ENCODE measurements at places on chromosomes 11 and 22.
A peak's percentile ranks its signal among the peaks of the same experiment; 100 is the strongest.

GRCh38 chr22:24695060-24695459 lies 79.5 kb downstream of the PIWIL3 start:
- no peak for DNase-seq

- DNase-seq: no peak
Measured at GRCh38 chr11:115007851-115008250, 329.5 kb downstream of the NXPE2 start.

GRCh38 chr11:22304337-22304961 lies 33.7 kb upstream of the SLC17A6 start:
- DNase-seq: peak; percentile 8

GRCh38 chr11:61571869-61572268 lies 9.0 kb downstream of the SYT7 start:
- DNase-seq: no peak

- no peak for DNase-seq
Measured at GRCh38 chr22:38947321-38948140, 9.9 kb upstream of the APOBEC3A start.

DNA sequence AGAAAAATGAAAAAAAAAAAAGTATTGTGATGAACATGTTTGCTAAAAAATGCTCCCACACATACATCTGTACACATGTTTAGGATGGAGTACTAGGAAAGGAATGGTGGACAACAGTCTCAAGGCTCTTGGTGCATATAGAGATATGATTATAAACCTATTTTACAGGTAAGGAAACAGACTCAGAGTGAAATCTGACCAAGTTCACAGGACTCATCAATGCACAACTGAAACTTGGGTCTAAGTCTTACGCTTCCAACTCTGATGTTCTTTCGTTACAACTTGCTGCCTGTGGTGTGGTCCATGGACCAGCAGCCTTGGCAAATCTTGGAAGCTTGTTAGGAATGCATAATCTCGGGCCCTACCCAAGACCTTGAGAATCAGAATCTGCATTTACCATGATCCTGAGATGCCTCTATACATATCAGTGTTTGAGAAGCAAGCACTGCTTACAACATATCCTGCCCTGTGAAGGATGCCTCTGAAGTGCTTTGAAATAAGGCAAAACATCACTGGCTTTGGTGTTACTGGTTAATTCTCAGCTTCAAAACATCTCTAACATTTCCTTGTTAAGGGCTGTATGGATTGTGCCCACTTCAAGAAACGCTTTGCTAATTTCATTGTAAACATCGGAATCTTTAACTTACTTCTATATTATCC lies 39.9 kb upstream of the NUP160 start:
- no peak for DNase-seq

- DNase-seq: no peak
Measured at GRCh38 chr11:3202305-3202704, 16.3 kb downstream of the MRGPRG start.

- no peak for DNase-seq
Measured at GRCh38 chr11:92829121-92829520, 140.3 kb upstream of the MTNR1B start.

- peak; percentile 32 for DNase-seq
Measured at GRCh38 chr11:105870516-105871113, 151.4 kb downstream of the MSANTD4 start.

- no peak for DNase-seq
Measured at GRCh38 chr22:46740910-46741780, 3.1 kb upstream of the CERK start.

DNA sequence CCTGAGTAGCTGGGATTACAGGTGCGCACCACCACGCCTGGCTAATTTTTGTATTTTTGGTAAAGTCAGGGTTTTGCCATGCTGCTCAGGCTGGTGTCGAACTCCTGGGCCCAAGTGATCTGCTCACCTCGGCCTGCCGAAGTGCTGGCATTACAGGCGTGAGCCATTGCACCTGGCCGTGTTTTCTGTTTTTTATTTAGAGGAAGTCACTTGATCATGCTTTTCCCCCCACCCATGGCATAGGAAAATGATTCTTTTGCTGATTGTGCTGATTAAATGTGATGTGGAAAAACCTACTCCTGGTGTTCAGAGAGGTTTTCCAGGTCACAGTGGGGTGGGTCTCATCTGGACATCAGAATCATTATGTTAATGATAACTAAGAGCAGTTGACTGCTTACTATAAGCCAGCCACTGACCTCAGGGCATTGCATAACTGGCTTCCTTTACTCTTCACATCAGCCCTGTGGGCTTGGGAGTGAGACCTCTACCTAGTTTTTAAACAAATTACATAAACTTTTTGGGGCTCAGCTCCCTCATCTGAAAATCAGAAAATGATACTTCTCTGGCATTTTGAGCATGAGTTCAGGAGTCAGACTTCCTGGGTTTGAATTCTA lies 71.0 kb downstream of the PTPRJ start:
- no peak for DNase-seq

DNA sequence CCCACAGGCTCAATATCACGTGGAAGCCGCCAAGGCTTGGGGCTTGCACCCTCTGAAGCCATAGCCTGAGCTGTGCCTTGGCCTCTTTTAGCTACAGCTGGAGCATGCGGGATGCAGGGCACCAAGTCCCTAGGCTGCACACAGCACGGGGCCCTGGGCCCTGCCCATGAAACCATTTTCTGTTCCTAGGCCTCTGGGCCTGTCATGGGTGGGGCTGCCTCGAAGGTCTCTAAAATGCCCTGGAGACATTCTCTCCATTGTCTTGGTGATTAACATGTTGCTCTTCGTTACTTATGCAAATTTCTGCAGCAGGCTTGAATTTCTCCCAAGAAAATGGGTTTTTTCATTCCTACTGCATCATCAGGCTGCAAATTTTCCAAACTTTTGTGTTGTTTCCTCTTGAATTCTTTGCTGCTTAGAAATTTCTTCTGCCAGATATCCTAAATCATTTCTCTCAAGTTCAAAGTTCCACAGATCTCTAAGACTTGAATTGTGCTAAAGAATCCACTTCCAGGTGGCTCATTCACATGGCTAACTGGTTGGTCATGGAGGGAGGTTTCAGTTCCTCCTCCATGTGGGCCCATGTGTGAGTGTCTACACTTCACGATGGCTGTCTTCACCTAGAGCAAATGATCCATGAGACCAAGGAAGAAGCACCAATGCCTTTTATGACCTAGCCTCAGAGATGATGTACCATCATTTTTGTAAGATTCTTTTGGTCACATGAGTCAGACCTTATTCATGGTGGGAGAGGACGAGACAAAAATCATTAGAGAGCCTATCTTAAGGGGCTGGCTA lies 7.4 kb upstream of the CREBZF start:
- DNase-seq: peak; percentile 65

GRCh38 chr22:23893945-23894709 lies at the start of gene MIF:
TSS of gene MIF (plus strand) at chr22:23894383. CDS start at chr22:23894475, 92 bp downstream.
- peak; percentile 93 for DNase-seq

- DNase-seq: no peak
Measured at GRCh38 chr11:66334605-66335442, 1.4 kb downstream of the RIN1 start.

DNA sequence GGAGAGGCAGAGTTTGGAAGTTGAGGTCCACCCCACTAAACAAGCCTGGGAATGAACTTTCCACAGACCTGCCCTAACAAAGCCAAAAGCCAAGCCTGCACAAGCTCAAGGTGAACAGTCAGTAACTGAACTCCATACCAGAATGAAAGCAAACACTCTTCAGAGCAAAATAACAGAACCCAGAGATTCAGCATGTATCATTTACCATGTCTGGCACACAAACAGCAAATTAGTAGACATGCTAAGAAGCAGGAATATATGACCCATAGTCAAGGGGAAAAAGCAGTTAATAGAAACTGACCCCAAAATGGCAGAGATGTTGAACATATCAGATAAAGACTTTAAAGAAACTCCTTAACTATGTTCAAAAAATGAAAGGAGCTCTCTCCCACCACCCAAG lies 31.3 kb downstream of the TBX1 start:
- DNase-seq: no peak

DNA sequence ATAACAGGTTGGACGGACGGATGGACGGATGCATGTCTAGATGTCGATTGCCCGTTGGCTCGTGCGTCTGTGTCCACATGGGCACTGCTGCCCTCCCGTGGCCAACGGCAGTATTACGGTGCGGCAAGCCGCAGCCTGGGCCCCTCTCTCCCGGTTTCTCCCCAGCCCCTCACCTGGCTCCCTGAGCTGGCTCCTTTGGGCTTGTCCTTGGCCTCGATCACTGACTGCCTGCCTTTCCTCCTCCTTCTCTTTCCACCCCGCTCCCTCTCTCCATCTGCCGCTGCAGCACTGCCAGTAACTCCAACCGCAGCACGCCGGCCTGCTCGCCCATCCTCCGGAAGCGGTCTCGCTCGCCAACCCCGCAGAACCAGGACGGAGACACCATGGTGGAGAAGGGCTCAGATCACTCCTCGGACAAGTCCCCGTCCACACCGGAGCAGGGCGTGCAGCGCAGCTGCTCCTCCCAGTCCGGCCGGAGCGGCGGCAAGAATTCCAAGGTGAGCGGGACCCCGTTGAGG lies 77.3 kb downstream of the SCN3B start:
- peak; percentile 36 for DNase-seq

DNA sequence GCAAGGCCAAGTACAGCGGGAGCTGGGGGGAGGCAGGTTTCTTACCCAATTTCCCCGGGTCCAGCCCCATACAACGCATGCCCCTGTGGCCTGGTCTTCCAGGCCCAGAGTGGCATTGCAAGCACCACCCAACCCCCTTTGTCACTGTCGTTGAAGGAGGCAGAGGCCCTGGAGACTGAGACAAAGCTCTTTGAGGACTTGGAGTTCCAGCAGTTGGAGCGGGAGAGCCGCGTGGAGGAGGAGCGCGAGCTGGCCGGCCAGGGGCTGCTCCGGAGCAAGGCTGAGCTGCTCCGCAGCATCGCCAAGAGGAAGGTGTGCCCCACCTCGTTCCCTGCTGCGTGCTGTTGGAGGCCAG lies 27.8 kb downstream of the PHLDB1 start:
- DNase-seq: no peak

DNA sequence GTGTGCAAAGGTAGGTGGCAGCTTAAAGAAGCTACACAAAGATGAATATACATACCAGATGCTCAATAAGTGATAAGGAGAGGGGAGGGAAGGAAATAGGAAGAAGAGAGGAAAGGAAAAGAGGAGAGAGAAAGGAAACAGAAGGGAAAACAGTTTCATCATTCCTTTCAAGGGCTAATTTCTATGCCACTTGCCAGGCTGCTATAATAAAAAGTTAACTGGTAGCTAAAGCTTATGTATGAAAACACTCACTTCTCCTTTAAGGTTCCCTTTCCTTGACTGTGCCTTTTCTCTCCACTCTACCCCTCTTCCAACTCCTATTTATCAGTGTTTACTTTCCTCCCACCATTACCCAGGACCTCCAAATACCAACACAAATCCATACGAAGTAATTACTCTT lies 347.9 kb downstream of the DLG2 start:
- DNase-seq: no peak

- DNase-seq: no peak
Measured at GRCh38 chr11:45385844-45386243, 99.7 kb upstream of the SYT13 start.

- DNase-seq: no peak
Measured at GRCh38 chr22:32971276-32971675, 86.9 kb downstream of the SYN3 start.

DNA sequence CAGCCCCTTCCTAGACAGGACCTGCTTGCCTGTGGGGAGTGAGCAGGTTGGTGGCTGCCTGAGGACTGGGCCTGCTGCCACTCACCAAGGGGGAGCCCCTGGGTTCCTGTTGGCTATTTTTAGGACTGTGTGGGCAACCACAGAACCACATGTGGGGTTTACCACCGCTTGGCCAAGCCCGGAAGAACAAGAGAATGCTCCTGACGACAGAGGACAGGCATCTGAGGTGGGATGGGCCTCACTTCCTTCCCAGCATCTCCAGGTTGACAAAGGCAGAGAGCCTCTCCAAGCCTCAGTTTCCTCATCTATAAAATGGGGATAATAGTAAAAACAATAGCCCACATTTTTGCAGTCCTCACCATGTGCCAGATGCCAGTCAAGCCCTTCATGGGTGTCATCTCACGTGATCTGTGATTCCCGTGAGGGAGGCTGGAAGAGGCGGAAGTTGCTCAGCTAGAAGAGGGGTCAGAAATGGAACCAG lies 43.6 kb downstream of the LRRC32 start:
- peak; percentile 77 for DNase-seq

Measured in fibroblast of upper back skin (primary cell).